ENCODE measurements at places on chromosomes 2 and 18. TPM values are rescaled to one million over a fixed set of nuclear protein-coding genes. Genes with fewer than 3 reads are reported as not detected.

Gene INHBB
- total RNA-seq: not detected

Gene C2orf66
- total RNA-seq: 0.43 TPM

Gene POTEC
- total RNA-seq: 0.06 TPM

Gene FKBP1B
- 58.6 TPM for total RNA-seq

Gene CNGA3
- total RNA-seq: not detected

Gene PDK1
- total RNA-seq: 66.5 TPM

Gene KIAA2012
- total RNA-seq: not detected

Gene SNRNP200
- 94.3 TPM for total RNA-seq

Gene SERPINB4
- total RNA-seq: not detected

Gene DYNAP
- total RNA-seq: not detected

Gene CDH2
- 459 TPM for total RNA-seq

Gene G6PC2
- not detected for total RNA-seq

Gene TMEM163
- total RNA-seq: 0.95 TPM

Gene SKOR2
- total RNA-seq: not detected

Gene DSG2
- 50.5 TPM for total RNA-seq

Gene SCTR
- total RNA-seq: not detected

Gene SRD5A2
- total RNA-seq: not detected

Gene IL36B
- total RNA-seq: not detected

Gene CREG2
- not detected for total RNA-seq

Gene KCNE4
- not detected for total RNA-seq

Gene PLGLB1
- 1.6 TPM for total RNA-seq

Gene CDK5R2
- 0.09 TPM for total RNA-seq

Gene NEU4
- total RNA-seq: not detected

Gene ZNF804A
- total RNA-seq: not detected

Data from neural progenitor cell (in vitro differentiated cells).